ENCODE measurements at places on chromosomes 2 and 18.
A peak's percentile ranks its signal among the peaks of the same experiment; 100 is the strongest.

GRCh38 chr2:102634831-102635241 lies 15.5 kb downstream of the SLC9A2 start:
- no peak for DNase-seq

GRCh38 chr18:29596959-29597358 lies 1420.0 kb upstream of the CDH2 start:
- no peak for DNase-seq

GRCh38 chr18:77648411-77648810 lies 398.8 kb downstream of the GALR1 start:
- DNase-seq = no peak

DNA sequence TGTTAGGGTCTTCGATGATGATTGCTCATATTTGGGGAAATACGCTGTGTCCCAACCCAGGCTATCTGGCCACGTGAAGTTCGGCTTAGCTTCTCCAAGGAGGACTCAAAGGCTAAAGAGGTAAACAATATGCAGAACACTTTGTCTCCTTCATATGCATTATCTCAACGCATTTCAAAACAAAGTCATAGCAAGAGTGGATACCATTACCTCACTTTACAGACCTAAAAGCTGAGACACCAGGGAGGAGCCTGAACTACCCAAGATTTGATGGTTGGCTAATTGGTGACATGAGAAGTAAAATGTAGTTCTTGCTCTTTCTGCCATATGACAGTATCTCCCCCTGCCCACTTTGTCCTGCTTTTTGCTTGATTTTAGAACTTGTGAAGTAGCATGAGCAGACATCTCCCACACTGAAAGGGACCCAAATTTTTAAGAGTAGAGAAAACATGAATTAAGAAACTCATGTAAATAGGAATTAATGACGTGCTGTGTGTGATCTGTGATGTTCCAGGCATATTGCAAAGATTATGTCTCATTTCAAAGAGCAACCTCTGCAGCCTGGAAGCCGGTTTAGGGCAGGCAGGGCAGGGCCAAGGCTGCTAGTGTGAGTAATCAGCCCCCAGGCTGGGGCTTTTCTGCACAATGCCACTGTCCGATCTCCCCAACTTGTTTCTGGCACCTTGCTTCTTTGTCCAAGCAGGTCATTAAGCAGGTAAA lies 144.5 kb downstream of the BCL11A start:
- DNase-seq = peak; percentile 15

DNA sequence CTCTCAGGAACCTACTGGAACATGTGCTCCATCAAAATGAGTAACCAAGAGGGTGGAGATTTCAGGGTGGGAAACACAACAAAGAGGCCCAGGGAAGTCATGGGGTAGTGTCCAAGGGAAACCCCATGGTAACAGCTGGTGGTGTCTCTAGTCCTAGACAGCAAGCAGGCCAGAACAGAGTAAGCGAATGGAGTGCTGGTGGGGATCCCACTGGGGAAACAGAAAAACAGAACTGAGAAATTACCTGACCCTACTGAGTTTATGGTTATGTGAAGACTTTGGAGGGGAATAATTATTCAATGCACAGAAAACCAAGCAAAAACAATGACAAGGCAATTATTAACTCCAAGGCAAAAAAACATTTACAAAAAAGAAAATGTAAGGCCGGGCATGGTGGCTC lies 16.9 kb downstream of the ERCC3 start:
- no peak for DNase-seq

GRCh38 chr2:38109732-38110181 lies 33.8 kb upstream of the CYP1B1 start:
- DNase-seq = peak; percentile 90

DNA sequence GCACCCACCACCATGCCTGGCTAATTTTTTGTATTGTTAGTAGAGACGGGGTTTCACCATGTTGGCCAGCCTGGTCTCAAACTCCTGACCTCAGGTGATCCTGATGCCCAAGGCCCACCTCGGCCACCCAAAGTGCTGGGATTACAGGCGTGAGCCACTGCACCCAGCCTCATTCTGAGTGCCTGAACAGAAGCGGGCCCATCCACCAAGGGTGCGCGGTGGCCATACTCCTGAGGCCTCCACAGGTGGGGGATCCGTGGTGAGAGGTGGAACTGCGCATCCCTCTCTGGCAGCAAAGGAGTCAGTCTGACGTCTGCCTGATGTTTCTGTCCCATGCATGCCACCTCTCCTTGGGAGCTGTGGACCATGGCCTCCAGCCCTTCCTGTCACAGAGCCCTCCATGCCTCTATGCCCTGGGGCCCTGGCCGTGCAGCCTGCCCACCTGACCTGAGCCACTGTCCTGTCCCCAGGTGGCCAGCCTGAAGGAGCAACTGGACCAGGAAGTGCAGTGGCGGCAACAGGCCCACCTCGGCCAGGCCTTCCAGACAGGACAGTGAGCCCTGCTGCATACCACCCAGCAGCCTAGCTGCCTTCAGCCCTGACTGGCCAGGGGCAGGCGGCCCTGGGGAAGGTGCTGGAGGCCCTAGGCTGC lies 7.6 kb upstream of the SNED1 start:
- DNase-seq = no peak

DNA sequence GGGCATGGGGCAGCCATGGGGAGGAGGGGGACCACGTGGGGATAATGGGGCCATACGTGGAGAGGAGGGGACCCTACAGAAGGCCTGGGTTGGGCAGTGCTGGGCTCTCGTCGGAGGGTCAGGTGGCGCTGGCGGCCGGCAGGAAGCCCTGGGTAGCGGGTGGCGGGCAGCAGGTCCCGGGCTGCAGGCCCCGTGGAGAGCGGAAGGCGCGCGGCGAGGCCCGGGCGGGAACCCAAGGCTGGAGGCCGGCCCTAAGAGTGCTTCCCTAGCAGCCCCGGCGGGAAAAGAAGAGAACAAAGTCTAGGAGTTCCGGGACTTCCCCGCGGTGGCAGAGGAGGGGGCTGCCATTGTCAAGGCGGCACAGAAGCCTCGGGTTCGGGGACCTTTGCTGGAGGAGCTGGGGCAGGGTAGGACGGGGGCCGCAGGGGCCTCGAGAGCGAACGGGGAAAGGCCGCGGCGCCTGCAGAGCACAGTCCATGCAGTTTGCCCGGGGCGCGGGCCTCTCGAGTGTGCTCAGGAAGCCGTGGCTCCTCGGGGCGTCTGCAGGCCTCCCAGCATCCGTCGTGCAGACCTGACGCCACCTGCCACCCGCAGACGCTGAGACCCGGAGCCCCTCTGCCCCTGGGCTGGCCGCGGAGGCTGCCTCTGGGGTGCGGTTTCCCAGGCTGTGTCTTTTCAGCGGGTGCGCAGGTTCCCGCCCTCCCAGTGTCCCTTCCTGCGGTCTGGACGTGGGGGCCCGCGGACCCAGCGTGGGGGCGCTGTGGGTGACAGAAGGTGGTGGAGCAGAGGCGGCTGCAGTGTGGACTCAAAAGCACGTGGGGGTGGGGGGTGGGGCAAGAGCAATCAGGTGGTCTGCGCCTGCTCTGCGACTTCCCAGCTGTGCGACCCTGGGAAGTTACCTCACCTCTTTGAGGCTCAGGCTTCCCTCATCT lies 19.4 kb upstream of the NCL start:
- no peak for DNase-seq

DNA sequence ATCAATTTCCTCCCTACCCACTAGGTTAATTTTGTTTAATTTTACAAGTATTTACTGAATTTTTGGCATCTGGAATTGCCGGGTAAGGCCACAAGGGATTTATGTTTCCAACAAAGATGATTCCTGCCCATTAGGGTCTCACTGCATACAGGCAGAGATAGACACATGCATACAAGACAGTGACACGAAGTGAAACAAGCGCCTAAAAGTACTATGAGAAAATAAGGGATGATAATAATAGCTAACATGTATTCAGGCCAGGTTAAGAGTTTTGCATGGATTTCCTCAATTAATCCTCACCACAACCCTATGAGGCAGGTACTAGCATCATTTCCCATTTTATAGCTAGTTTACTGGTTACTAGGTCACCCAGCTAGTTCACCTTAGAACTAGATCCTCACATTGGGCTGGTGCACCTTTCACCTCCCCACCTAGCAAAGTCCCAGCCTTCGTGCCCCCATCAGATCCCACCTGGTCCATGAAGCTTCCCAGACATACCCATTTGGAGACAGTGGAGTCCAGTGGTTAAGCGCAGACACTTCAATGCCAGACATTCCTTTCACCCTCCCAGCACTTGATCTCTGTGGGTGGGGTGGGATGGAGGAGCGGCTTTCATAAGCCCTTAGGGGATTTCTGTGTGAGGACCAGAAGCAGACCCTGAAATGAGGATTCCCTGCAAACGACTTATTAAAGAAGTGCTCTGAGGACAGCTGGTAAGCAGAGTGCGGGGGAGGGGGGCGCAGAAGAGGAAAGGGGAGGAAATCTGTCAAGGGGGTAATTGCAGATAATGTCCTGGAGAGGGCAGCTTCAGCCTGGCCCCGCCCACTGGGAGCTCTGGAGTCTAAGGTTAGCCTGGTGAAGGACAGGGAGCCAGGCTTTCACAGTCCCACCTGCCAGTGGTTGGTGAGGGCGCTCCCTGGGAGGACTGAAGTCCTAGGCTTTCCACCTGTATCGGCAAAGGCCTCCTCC lies 5.8 kb upstream of the DGUOK start:
- DNase-seq = no peak

DNA sequence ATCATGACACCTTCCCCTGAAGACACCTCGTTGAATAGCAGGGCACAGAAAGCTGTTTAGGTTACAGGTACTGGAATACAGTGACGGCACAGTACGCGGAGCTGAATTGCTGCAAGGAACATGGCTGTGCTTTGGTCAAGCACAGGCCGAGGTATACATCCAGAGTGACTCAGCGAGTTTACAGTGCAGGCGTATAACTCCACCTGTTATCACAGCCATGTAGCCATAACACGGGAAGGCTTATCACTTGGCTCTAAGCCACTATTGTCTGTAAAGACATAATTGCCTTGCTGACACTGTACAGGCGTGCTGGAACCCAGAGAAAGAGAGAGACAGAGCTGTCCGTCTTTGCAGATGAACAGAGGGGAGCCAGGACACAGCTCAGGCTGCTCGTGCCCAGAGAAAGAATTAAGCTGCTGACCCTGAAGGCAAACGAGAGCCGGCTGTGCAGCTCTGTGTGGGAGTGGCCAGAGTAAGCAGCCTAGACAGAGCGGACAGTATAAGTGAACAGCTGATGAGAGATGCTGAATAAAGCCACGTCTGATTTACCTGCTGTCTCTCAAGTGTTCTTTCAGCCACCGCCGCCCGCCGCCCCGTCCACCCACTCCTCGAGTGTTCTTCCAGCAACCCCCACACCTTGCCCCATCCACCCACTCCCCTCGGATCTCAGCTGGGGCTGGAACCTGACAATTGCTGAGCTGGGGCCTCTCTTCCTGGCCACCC lies 87.3 kb upstream of the PPP1CB start:
- DNase-seq = no peak

GRCh38 chr18:64037812-64038414 lies 68.0 kb downstream of the SERPINB8 start:
- peak; percentile 44 for DNase-seq

DNA sequence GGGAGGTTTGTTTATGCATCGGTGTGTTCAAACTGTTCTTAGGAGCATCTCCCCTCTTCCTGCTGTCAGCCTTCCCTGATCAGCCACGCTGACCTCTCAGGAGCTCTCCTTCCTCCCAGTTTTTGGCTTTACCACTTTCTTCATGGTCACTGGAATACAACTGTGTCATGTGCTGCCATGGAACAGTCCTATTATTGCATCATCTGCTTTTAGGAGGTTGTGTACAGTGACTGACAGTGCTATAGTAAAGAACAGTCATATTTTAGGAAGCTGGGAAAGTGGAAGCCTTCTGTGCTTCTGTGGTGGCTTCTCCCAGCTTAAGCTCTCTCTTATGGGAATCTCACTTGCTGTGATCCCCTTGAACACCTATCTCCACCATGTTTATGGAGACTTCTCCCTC lies 165.5 kb downstream of the TPGS2 start:
- DNase-seq = peak; percentile 34

DNA sequence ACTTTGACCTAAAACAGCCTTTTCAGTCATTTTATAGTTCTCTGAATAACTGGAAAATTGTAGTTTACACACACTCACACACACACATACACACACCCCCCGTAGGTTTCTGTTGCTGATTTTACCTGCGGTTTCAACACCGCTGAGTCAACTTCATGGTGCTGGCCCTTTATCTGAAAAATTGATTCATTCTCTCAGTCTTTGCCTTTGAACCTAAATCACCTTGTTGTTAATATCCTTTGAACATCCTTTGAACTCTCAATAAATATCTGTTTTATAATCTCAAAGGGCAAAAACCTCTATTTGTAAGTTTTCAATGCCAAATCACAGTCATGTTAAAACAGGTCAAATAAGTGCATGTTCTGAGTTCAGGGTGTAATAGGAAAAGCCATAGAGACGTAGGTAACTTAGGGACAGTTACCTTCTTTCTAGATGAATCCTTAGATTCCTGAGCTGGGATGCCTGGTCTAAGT lies 109.0 kb upstream of the BZW1 start:
- DNase-seq = peak; percentile 15

DNA sequence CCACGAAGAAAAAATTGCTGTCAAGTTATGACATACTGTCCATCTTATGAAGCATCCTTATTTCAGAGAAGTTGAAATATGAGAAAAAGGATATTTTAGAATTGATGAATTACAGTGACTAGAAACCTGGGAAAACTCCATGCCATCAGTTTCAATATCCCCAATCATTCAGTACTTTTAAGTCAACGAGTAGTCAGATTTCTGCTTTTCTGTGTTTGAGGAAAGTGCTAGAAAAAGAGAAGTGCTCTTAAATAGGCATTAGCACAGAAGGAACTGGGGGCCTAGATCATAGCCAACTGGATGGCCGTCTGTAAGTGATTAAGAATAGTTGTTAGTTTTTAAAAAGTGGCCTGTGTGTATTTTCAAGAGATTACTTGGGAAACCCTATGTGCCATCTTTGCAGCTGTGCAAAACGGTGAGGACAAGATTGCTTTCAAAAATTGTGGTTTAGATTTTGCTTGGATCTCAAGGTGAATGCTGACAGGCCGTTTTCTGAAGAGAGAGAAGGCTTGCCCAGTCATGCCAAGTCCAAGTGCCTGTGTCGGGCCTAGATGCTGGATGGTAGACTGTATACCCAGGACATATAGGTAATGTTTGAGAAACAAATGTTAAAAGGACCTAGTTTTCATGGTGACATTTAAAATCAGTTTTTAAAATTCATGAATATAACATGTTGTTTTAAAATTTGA lies 5.1 kb downstream of the NEDD4L start:
- peak; percentile 47 for DNase-seq

DNA sequence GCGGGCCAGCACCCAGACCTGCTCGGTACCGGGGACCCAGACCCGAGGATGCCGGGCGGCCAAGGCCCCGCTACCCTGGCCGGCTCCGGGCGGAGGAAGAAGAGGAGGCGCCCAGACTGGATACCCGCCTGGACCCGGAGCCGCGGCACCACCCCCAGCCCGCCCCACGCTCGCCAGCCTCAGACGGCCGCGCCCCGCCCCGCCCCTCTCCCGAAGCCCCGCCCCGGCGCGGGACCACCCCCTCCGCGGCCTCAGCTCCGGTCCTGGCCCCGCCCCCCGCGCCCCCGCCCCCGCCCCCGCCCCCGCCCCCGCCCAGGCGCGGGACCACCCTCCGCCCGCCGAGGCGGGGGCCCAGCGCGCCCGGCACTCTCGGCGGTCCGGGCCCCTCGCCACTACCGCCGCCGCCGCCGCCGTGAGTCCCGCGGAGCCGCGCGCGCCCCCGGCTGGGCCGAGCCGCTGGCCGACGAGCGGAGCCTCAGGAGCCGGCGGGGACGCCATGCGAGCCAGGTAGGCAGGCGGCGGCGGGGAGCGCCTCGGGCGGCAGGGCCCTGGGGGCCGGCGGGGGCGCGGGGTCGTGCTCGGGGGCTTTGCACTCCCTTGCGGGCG lies at the start of gene SH3BP4:
Gene SH3BP4, plus strand, starts transcription at position 354 of the 606 bp plus-strand sequence. CDS start 82,986 bp downstream, outside the sequence.
- DNase-seq = no peak

Data from bronchial epithelial cell (primary cell).